Nephron progenitor cell (in vitro differentiated cells): ENCODE measurements at places on chromosomes 1 and 21.

GRCh38 chr1:32220746-32221580 is 1.2 kb downstream of the TMEM234 start:
- peak overlapping the region; percentile 96 for H3K4me3 ChIP-seq
- peaks cover 32% of the 10 kb centered on the region for H3K36me3 ChIP-seq
- no peaks in the 10 kb centered on the region for H3K27me3 ChIP-seq
- no peak for DNase-seq
- peak overlapping the region; percentile 95 for H3K27ac ChIP-seq

GRCh38 chr21:37764691-37765090 is 151.6 kb downstream of the KCNJ6 start:
- H3K4me3 ChIP-seq = no peak overlapping the region
- H3K4me1 ChIP-seq = no peaks in the 10 kb centered on the region
- no peak overlapping the region for H3K27ac ChIP-seq
- no peaks in the 10 kb centered on the region for H3K36me3 ChIP-seq
- DNase-seq = no peak

DNA sequence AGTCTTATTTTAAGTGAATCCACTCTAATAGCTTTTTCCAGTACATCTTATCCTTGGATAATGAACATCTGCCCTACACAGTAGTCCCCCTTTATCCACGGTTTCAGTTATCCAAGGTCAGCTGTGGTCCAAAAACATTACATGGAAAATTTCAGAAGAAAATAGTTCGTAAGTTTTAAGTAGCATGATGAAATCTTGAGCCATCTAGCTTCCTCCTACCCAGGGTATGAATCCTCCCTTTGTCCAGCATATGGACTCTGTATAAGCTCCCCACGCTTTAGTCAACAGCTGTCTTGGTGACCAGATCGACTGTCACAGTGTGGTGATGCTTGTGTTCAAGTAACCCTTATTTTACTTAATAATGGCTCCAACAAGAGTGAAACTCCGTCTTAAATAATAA is 2.6 kb downstream of the GLRX2 start:
- H3K4me3 ChIP-seq = no peak overlapping the region
- no peaks in the 10 kb centered on the region for H3K27me3 ChIP-seq
- no peak for DNase-seq
- no peak overlapping the region for H3K27ac ChIP-seq

- H3K27me3 ChIP-seq = peaks cover 4% of the 10 kb centered on the region
- no peak for DNase-seq
- peaks cover 40% of the 10 kb centered on the region for H3K4me1 ChIP-seq
- H3K27ac ChIP-seq = no peak overlapping the region
- no peak overlapping the region for H3K4me3 ChIP-seq
Observed at GRCh38 chr1:181394766-181395165, 88.6 kb upstream of the CACNA1E start.

DNA sequence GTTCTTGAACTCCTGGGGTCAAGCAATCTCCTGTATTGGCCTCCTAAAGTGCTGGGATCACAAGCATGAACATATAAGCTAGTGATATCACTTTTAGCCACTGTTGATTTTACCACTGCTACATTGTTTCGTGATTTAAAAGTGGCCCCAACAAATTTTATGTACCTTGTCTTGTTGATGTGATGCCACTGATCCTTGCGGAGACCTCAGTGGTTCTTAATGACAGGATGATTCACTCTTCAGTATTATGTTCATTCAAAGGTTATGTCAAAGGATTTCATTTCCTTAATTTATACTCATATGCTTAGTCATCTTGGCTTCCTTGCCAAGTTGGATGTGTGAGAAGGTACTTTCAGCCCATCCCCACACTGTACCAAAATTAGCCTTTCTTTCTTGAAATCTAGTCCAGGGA is 12.1 kb downstream of the PRKACB start:
- H3K27me3 ChIP-seq = no peaks in the 10 kb centered on the region
- H3K36me3 ChIP-seq = peaks cover 41% of the 10 kb centered on the region
- no peak overlapping the region for H3K27ac ChIP-seq
- no peak for DNase-seq
- H3K4me3 ChIP-seq = no peak overlapping the region

- H3K36me3 ChIP-seq = no peaks in the 10 kb centered on the region
- H3K4me3 ChIP-seq = no peak overlapping the region
- H3K27ac ChIP-seq = peak overlapping the region; percentile 81
- peaks cover 24% of the 10 kb centered on the region for H3K27me3 ChIP-seq
- DNase-seq = no peak
Observed at GRCh38 chr1:17741052-17741451, 14.1 kb upstream of the ACTL8 start.

GRCh38 chr1:3064296-3064850 is 4.6 kb upstream of the PRDM16 start:
- DNase-seq = no peak
- H3K36me3 ChIP-seq = no peaks in the 10 kb centered on the region
- H3K4me1 ChIP-seq = peaks cover 22% of the 10 kb centered on the region
- no peak overlapping the region for H3K27ac ChIP-seq
- peaks cover 90% of the 10 kb centered on the region for H3K27me3 ChIP-seq

DNA sequence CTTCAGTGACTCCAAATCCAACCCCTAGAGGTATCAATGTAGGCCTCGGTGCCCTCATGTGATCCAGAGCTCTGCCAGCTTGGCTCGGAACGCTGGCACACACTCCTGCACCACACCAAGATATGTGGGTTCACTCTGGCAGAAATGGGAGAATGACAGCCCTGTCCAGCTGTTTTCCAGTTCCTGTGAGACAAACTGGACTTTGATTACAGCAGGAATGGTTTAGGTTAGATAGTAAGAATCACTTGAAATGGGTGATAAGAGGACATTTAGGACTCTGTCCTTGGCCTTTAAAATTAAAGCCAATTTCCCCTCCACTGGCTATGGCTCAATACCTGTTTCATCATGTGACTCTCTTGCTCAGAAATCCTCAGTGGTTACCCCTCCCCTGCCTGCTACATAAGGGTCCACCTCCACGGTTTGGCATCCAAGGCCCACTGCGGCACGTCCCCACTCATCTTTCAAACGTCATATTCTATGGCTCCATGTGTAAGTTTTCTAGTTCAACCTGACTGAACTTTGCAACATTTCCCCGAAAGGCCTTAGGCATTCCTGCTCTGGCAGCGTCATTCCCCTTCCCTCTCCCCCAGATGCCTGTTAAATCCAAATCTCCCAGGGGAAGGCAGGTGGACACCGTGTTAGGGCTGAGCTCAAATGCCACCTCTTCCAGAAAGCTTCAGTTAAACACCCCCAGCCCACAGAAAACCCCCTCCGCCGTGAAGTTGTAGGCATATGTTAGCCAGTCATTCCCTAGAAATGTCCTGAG is 44.7 kb downstream of the PLEKHA6 start:
- no peak overlapping the region for H3K27ac ChIP-seq
- H3K27me3 ChIP-seq = peaks cover 52% of the 10 kb centered on the region
- no peak overlapping the region for H3K4me3 ChIP-seq
- no peak for DNase-seq

DNA sequence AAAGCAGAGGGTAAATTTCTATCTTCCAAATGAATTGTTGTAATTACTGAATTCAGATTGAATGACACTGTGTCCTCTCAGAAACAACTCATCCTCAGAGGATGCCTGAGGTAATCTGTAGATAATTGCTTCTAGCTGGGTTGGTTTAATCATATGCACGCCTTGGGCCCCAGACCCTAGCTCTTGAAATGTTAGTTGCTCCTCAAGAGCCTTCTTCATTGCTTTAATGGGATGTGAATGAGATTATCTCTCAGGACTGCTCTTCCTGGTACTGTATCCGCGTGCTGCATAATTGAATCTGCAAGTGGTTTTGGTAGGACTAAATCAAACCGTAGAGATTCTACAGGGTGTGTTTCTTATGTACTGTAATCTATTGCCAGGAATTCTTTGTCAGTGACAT is 569.3 kb upstream of the NEGR1 start:
- H3K4me3 ChIP-seq = no peak overlapping the region
- H3K4me1 ChIP-seq = peaks cover 5% of the 10 kb centered on the region

DNA sequence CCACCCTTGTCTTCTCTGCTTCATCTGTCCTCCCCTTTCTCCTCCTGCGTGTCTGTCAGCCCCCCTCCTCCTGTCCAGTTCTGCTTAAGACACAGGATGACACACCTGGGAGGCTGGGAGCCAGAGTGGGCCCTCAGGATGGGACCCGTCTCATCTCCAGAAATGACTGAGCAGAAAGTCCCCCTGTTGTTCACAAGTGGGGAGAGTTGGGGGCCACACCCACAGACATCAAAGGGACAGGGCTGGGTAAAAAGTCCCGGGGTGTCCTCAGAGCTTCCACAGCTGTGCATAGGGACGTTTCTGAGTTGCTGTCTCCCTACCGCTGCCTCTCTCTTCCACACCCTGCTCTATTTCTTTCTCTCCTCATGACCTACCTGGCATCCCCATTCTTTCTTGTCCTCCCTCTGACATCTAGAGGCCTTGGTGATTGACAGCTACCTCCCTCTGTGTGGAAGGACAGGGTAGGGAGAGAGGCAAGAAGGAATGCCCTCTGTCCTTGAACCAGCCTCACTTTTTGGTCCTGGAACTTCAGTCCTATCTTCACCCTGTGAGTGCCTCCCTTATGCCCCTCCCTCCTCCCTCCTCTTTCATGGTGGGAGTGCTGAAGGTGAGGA is 19.5 kb upstream of the SH2D2A start:
- peaks cover 82% of the 10 kb centered on the region for H3K27me3 ChIP-seq
- H3K4me3 ChIP-seq = no peak overlapping the region
- H3K4me1 ChIP-seq = peaks cover 49% of the 10 kb centered on the region
- H3K36me3 ChIP-seq = no peaks in the 10 kb centered on the region

DNA sequence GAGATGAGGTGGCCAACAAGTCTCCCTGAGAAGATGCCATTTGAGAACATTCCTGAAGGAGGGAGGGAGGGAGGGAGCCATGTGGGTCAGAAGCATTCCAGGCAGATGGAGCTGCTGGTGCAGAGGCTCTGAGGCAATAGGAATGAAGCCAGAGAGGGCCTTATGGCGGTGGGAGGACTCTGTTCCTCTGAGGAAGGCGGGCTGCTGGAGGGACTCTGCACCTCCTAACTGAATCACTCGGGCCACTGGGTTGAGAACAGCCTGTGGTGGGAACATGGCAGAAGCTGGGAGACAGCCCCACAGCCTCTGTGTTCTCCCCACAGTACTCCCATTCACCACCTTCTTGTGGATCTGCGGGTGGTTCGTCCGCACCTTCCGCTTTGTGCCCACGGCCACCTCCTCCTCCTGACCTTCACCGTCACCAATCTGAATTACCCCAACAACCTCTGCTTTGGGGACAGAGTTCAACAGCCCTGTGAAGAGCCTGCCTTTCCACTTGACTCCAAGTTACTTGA is 2.4 kb upstream of the TMEM125 start:
- peaks cover 40% of the 10 kb centered on the region for H3K4me1 ChIP-seq
- DNase-seq = no peak
- H3K27me3 ChIP-seq = peaks cover 15% of the 10 kb centered on the region
- no peak overlapping the region for H3K4me3 ChIP-seq
